Stimulated activated CD4-positive, alpha-beta T cell treated with anti-CD3 and anti-CD28 coated beads, Interleukin-4, amount 100 ng/mL, for 4 hours (primary cell): ENCODE measurements at places on chromosomes 4 and X.

- no peak for DNase-seq
Measured at GRCh38 chr4:5276475-5277075, 225.3 kb downstream of the STK32B start.

GRCh38 chr4:87657525-87657924, 7.4 kb downstream of the DMP1 start:
- DNase-seq = no peak

GRCh38 chr4:83860200-83860599, 324.3 kb downstream of the GPAT3 start:
- no peak for DNase-seq

DNA sequence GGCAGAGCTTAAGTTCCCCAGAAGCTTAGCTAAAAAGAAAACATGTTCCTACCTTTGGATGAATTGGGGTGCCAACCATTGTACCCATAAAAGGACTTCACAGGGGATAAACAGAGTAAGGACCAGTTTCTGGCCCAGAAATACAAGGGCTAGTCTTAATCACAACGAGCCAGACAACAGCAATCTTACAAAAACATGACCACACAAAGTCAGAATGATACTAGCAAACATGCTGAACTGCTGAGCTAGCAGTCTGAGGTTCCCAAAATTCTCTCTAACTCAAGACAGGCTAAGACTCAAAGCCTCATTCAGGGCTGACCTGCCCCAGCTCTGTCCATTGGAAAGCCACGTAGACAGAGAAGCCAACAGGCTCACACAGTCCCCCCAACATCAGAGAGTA, 40.3 kb downstream of the ATP11C start:
- DNase-seq = no peak

- no peak for DNase-seq
Measured at GRCh38 chrX:38649221-38649620, 87.9 kb downstream of the TSPAN7 start.

DNA sequence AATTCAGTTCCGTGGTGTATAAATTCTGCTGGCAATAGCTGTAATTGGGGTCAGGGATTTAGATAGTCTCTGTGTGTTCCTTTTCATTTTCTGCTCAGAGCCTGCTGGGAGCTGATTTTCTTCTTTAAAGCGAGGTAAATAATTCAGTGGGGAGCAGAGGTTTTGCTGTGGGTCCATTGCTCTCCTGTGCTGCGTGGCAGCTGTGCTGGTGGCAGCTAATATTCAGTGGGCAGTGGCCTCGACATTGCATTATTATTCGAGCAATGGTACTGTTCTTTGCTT, 13.7 kb downstream of the XG start:
- DNase-seq = no peak

DNA sequence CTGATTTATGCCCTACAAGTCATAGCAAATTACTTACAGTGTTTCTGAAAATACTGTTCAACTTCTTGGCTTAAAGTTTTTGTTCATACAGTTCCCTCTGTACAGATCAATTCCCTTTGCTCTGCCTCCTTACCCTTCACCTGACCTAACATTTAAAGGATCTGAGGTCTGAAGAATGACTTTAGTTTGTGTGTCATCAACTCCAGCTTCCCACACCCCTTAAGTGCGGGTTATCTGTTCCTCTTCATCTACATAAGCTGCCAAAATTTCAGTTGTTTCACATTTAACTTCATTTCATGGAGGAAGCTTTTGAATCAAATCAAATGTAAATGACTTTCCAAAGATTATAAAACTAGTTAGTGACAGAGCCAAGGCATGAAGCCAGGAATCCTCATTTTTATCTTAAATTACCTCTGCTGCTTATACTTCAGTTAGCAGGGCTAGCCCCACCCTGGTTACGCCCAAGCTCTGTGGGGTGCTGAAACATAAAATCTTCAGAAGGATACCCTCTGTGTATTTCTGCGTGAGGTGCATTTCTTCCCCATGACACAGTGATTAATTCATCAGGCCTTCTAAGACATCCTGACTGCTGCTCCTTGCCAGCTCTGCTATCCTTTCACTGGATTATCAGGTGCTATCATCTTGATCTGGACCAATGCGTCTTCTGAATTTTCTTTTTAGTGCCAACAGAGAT, 16.5 kb downstream of the CXCL1 start:
- DNase-seq = no peak

DNA sequence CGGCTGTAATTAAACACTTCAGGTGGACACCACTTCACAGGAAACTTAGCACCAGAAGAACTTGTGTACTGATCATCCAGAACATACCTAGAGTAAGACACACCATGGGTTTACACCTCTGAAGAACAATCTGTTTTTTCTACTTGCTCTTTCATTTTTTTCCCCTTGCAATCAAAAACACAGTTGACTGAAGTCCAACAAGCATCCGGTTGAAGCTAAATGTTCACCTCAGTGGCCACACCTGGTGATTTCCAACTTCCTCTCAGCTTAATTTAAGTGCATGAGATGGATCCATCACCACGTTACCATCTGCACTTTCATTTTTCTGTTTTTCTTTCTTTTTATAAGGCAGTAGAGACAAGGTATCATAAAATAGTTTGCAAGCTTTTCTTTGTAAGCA, 4.9 kb upstream of the TXK start:
- DNase-seq = no peak

DNA sequence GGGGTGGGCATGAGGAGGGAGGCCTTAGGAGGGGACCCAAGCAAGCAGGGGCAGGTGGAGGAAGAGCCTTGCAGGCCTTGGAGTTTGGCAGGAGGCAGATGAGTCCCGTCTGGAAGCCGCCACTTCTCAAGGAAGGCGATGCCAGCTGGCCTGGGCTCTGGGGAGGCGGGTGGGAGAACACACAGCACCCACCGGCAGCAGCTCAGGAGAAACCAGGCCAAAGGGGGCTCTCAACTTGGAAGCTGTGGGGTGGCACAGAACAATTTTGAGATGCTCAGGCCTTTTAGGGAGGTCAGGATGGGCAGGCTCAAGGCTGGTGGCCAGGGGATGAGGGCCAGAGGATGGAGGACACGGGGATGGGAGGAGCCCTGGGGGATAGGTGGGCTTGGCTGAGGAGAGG, 11.6 kb upstream of the DUSP9 start:
- DNase-seq = no peak

- DNase-seq = no peak
Measured at GRCh38 chrX:44244008-44244407, 99.5 kb downstream of the EFHC2 start.

DNA sequence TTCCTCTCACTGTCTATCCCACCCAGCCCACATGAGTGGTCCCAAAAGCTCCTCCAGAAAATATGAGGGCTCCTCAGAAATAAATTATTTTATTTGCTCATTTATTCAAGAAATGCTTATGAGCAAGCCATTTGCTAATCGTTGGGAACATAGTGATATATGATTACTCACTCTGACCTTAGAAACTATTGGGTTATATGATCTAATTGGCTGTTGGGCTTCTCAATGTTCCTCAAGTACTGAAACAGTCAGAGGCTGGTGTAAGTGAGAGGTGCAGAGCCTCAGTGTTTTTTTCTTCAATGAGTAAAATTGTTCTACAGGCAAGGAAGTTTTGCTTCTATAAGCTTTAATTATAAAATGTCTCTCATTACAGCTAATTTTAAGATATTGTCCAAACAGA, 893.8 kb upstream of the INTU start:
- DNase-seq = no peak

DNA sequence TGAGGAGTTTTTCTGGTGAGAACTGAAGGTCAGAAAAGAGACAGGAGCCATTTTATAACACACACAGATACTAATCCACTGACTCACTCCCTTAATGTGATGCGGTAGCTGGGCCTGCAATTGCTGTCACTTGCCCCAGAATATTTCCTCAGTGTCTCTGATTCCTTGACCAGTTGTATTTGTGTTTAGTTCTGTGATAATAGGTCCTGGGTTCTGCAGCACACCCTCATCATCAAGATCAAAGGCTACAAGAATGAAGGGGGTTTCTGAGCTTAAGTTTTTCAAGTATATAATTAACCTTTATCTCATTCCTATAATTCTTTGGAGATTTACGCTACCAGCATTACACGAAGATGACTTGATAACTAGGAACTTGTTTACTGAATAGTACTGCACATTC, 576.5 kb upstream of the CPXCR1 start:
- DNase-seq = no peak

- DNase-seq = no peak
Measured at GRCh38 chrX:154477891-154478477, 1.1 kb downstream of the LAGE3 start.
